ENCODE measurements at places on chromosomes 3 and 15.

- DNase-seq, result no peak
Measured at GRCh38 chr3:79085171-79085570, 682.6 kb downstream of the ROBO1 start.

DNA sequence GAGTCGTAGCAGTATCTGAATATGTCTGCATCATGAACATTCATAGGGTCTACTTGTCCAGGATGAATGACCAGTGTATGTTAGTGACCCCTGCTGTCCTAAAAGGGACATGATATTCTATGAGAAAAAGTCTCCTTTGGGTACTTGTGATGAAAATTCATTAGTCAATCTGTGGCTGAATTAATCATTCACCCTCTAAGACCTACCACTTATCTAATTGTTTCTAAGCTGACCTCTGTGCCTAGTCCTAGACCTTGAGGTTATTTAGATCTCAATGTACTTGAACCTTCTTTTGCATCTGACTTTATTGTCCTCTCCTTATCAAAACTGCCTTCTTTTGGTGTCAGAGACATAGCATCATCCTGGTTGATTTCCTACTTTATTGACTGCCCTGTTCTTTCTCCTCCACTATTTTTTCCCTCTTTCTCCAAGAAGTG lies 799.3 kb downstream of the DIPK2A start:
- no peak for DNase-seq

DNA sequence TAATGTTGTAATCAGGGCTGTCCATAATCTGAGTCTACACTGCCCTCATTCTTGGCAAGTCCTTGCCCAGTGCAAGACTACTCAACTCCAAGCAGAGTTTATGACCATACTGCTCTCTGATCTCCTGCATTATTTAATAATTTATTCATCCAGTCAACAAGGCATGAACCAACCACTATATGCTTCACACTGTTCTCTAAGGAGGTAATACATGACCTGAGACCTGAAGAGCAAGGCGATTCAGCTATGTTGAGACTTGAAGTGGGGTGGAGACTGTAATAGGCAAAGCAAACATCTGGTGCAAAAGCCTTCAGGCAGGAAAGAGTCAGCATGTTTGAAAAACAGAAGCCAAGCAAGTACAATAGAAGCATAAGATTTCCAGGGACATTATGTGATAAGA lies 1362.8 kb downstream of the ROBO2 start:
- DNase-seq, result no peak

DNA sequence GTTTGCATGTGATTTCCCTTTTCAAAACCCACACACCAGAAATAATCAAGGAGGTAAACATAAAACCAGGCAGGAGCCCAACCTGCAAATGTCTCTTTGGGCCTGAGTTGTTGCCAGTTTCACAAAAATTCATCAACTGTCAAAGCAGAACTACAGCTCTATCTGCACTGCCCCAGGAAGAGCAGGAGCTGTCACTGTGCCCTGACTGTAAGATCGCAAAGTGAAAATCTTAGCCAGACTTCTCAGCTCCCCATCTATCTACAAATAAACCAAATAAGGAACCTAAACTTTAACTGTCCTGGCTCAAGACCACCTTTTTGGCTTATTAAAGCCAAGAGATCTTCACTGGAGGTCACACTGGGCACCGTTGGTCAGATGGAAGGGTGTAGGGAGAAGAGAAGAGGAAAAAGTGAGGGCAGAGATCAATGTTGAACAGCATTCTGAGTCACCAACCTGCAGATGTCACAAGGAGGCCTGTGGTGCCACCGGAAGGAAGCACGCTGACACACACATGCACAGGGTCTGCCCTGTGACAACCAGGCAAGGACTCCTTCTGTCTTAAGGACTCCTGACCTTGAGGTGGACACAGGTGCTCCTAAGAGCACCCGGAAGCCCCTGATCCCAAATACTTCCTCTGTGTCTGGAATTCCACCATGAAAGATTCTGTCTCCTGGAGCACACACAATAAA lies 58.7 kb downstream of the RPN1 start:
- no peak for DNase-seq

DNA sequence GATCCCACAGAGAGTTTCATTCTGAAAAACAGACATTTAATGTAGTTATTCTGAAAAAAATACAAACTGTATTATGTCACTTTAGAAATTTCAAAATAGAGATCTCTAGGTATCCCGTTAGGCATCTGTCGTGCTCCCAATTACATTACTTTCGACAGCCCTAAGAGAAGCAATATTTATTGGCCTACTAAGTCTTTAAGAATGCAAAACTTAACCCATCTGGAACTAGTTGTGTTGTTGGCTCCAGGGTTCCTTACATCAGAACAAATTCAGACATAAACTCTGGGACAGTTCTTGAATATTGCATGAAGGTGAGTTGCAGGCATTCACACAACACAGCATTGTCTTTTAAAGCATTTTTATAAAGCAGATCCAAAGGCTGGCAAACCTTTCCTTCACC lies 498.4 kb downstream of the FHIT start:
- no peak for DNase-seq

GRCh38 chr3:55634345-55634744 lies 147.2 kb upstream of the WNT5A start:
- no peak for DNase-seq

DNA sequence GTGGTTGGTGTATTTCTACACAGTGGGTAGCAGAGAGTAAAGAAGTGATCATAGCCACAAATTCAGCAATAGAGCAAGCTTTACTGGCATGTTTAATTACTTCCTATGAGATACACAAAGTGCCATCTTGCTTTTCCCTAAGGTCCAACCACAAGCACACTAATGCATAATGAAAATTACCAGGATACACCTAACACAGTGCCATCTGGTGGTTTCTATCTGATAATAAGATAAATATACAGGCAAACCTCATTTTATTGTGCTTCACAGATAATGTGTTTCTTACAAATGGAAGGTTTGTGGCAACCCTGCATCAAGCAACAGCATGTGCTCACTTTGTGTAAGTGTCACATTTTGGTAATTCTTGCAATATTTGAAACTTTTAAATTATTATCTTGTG lies 223.0 kb downstream of the NSUN3 start:
- DNase-seq, result no peak

- no peak for DNase-seq
Measured at GRCh38 chr3:69094467-69095205, 9.9 kb downstream of the ARL6IP5 start.

- DNase-seq, result no peak
Measured at GRCh38 chr15:93694033-93694432, 537.3 kb upstream of the MCTP2 start.

DNA sequence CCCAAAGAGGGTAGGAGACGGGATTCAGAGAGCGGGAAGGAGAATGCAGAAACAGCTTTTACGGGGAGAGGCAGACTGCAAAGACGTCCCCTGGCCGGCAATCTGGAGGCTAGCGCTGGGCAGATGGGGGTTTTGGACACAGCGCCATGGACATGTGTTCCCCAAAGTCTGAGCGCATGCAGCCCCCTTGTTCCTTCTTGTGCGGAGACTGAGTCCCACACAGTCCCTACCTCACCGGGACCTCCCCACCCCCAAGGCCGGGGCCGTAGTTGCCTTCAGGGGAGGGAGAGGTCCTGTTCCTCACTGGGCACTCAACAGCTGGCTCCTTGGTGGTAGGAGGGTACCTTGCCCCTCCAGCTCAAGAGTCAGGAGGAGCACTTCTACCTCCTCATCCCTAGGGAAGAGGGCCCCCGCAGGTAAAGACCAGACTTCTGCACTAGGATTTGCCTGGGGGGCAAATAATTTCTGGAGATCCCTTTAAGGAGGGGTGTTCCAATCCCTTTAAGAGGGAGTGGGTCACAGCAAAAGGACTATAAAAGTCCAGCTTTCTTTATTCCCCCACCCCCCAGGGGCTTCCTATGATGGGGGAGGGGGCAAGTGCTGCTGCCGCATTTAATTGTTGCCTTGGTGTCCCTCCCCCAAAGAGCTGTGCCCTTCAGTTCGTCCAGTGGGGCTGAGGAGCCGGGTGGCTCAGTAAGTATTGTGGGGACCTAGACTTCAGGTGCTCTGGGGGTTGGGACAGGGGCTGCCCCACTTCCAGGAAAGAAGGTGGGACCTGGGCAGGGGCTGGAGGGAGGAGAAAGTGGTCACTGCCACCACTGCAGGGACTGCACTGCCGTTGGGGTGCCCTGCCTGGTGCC lies 3.6 kb upstream of the BAHD1 start:
- no peak for DNase-seq

GRCh38 chr3:148604270-148605085 lies 93.2 kb upstream of the AGTR1 start:
- DNase-seq, result no peak

DNA sequence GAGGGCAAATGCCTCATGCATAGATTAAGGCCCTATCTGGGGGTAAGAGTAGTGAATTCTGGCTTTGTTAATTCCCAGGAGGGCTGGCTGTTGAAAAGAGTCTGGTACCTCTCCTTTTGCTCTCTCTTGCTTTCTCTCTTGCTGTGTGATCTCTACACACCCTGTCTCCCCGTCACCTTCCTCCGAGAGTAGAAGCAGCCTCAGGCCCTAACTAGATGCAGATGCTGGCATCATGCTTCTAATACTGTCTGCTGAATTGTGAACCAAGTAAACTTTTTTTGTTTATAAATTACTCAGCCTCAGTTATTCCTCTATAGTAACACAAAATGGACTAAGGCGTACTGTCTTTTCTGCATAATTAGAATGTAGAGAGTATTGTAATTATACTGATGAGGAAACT lies 908.1 kb downstream of the DIPK2A start:
- DNase-seq, result no peak

GRCh38 chr15:79003896-79004295 lies 59.0 kb upstream of the CTSH start:
- DNase-seq, result no peak

DNA sequence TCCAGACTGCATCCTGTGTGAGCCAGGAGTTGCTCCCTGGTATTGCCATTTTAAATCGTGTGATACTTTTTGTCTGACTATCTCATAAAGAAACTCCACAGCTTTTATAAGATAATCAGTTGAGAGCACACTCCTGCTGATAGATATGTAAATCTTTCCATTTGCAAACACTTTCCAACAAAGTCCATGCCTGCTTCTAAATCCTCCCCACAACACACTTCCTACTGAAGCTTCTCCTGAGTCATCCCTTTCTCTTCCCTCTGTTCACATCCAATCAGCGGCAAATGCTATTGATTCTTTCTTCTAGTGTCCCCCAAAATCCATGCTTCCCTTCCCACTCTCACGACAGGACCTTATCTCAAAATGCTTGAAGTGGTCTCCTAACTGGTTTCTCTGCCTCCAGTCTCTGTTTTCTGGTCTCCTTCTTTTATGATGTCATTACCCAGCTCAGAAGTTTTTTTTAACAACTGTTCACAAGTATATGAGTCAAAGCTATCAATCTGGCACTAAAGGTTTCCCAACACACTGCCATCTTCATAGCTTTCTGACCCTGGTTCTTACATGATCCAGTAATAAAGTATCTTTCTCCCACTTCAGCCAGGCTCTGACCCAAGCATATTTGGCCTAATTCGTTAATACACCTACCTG lies 4.5 kb upstream of the WWTR1 start:
- no peak for DNase-seq

- no peak for DNase-seq
Measured at GRCh38 chr3:106065831-106066230, 197.0 kb upstream of the CBLB start.

GRCh38 chr3:25594007-25594502 lies 70.7 kb downstream of the TOP2B start:
- no peak for DNase-seq

DNA sequence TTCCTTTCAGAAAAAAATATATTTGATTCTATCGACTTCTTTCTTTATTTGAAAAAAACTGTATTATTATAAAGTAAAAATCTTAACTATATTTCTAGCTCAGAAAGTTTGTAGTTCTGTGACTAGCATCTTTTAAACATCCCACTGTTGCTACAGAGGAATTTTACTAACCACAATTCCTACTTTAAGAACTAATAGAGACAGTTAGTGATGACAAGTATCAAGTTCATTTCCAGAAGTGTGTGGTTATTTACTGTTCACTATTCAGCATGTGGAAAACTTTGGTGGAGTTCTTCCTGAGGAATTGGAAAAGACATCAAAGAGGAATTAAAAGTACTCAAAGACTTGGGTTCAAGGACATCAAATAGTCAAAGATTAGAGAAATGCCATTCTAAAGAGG lies 524.1 kb upstream of the CBLB start:
- DNase-seq, result no peak

DNA sequence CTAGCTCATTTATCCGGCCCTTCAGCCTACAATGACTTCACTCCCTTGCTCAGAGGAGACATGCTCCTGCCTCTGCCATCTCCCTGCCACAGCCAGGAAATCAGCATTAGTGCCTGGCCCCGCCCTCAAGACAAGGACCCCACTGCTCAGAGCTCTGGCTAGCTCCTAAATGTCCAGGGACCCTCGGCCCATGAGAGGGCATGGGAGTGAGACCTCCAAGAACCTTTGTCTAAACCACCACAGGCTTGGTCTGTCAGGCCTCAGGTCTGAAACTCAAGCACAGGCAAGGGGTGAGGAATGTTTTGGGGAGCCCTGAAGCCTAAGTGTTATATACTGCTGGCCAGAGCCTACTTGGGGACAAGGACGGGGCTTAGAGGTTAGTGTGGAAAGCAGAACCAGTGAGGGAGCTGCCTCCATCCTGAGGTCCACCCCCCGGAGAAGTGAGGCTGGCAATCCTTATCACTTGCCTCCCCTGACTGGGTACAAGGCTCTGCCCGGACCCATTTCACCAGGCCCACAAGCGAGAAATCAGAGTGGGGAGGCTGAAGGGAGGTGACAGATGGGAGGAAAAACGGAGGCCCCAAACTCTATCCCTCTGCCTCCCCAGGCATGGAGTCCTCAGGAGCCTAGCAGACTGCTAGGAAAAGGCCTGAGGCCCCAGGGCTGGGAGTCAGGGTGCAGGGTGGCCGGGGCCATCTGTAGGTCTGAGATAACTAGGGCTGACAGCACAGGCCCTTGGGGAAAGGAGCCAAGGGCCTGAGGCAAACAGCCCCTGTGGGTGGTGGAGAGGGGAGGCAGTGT lies 18.8 kb downstream of the SHF start:
- DNase-seq, result no peak

DNA sequence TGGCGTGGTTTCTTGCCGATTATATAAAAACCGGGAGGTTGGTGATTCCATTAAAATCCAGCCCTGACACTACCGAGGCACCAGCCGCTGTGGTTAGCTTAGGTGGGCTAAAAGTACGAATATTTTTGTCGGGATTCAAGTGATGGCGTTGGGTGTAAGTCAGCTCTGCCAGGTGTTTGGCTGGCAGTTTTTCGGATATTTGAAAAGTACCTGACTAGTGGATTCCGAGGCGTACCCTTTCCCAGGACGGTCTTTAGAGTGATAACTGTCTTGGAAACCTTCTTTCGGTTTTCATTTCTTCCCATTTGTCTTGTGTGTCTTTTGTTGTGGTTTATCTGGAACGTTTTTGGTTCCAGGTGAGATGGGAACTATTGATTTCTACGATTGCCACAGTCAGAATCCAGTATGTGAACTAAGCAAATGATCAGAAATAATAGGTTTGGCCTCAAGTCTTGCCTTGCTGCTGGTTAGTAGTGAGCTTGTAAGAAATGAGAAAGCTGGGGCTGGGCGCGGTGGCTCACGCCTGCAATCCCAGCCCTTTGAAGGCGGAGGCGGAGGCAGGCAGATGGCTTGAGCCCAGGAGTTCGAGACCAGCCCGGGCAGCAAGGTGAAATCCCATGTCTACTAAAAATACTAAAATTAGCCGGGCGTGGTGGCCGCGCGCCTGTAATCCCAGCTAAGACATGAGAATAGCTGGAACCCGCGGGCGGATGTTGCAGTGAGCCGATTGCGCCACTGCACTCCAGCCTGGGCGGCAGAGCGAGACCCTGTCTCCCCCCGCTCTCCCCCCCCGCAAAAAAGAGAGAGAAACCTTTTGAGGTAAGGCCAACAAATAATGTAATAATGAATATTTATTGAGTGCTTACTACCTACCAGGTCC lies 1.4 kb downstream of the FYTTD1 start:
- no peak for DNase-seq

All from mesothelial cell of epicardium (in vitro differentiated cells).